ENCODE measurements at places on chromosomes 1 and 21.

- DNase-seq = no peak
These were observed 2.9 kb upstream of the LRRC40 start for GRCh38 chr1:70208292-70208691.

DNA sequence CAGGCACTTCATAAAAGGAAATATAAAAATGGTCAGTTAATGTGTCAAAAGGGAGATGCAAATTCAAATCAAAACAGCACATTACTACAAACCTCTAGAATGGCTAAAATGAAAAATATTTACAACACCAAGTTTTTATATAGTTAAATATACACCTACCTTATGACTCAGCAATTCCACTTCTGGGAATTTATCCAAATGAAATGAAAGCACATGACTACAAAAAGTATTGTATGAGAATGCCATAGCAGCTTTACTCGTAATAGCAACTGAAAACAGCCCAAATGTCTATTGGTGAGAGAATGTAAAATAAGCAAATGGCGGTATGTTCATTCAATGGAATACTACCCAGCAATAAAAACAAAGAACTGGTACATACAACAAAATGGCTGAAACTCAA, 175.8 kb upstream of the SPAG17 start:
- no peak for DNase-seq

DNA sequence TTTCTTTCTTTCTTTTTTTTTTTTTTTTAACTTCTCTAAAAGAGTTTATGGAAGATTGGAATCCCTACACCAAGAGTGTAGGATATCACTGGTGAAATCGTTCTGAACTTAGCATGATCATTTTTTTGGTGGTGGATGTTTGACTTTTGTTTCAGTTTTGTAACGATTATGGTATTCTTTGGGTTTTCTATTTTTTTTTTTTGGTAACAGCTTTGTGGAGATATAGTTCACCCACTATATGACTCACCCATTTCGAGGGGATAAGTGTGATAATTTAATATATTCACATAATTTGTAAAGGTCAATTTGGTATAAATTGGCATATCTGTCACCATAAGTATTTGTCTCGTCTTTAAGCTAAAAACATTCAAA, 29.2 kb downstream of the AGPAT3 start:
- DNase-seq = no peak

- no peak for DNase-seq
These were observed 9.7 kb upstream of the TFF3 start for GRCh38 chr21:42324896-42325295.

- no peak for DNase-seq
These were observed 56.7 kb downstream of the LACTBL1 start for GRCh38 chr1:22915816-22916470.

DNA sequence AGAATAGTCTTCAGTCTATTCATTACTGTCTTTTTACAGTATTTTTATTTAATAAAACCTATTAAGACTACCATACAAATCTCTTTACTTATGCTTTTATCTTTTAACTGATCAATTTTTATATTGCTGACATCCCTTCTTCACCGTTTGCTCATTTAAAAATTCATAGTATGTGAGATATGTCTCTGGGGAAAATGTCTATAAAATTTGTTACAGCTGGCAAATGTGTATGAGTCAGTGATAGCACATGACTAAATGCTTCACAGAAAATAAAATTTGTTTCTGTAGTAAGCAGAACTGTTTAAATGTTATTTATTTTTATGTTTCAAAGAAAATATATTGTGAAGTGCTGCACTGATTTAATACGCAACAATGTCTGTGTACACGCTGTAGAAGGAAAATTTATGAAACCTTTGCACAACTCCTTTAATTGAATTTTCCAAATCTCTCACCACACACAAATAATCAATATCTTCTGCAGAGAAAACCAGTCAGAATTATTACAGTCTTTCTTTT, 74.2 kb downstream of the ITGB3BP start:
- DNase-seq = no peak

GRCh38 chr1:155169541-155169940, 3.6 kb downstream of the KRTCAP2 start:
- no peak for DNase-seq
